ENCODE measurements at places on chromosomes 11 and 22. TPM values are rescaled to one million over a fixed set of nuclear protein-coding genes. Genes with fewer than 3 reads are reported as not detected.
A peak's percentile ranks its signal among the peaks of the same experiment; 100 is the strongest.

The ARFGAP2 gene
- 164 TPM for total RNA-seq

The OR8I2 gene
- not detected for total RNA-seq

The ANO9 gene
- 0.90 TPM for total RNA-seq

DNA sequence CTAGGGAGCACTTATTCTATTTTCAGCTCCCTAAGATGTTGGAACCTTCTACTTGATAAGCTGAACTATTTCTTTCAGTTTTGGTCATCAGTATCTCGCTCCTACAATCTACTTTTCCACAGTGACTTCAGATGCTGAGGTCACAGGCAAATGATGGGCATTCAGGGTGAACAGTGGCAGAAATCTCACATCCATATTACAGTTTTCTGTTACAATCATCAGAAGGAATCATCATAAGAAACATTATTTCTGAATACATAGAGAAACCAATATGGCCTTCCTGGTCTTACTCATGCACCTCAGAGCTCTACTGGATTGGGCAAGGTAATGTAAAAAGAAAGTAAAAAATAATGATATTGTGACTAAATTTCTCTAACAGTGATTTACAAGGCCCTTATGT, 39.4 kb upstream of the DDI1 start:
- H3K36me3 ChIP-seq = no peaks in the 10 kb centered on the region
- DNase-seq = no peak
- no peak overlapping the region for H3K27ac ChIP-seq
- no peak overlapping the region for H3K4me3 ChIP-seq
- no peaks in the 10 kb centered on the region for H3K4me1 ChIP-seq

DNA sequence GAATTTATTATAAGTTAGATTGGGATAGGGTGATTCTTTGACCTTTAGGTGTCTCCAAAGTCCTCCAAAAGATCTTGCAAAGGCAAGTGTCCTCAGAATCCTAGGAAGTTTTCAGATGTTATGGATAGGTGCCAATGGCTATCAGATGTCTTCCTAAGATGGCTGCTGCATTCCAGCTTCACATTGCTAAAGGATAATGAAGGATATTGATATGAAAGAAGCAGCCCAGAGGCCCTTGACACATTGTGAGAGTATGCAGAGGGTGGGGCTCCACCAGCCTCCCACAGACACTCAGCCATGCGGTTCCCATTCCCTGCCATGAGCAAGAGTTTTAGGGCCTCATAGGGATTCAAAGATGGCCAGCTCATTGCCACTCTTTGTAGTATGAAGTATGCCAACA, 22.3 kb upstream of the GLYATL2 start:
- no peak overlapping the region for H3K4me3 ChIP-seq
- no peak for DNase-seq
- H3K27me3 ChIP-seq = no peaks in the 10 kb centered on the region
- H3K4me1 ChIP-seq = no peaks in the 10 kb centered on the region

GRCh38 chr11:41246399-41246745, 213.1 kb downstream of the LRRC4C start:
- no peaks in the 10 kb centered on the region for H3K27me3 ChIP-seq
- no peaks in the 10 kb centered on the region for H3K4me1 ChIP-seq
- no peak overlapping the region for H3K27ac ChIP-seq
- no peaks in the 10 kb centered on the region for H3K36me3 ChIP-seq
- H3K4me3 ChIP-seq = no peak overlapping the region

DNA sequence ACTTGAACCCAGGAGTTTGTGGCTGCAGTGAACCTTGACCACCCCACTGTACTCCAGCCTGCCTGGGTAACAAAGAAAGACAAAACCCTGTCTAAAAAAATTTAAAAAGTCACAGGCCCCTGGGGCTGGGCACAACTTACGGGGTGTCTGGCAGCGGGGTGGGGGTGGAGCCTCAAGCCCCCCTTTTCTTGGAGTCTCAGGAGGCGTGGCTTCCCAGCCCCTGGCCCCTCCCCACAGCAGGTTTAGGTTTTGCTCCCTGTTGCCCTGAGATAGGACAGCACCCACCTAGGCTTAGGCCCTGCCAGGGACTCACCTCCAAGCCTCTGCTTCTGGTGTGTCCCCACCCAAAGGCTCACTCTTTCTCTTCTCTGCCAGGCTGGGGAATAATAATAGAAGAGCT, 22.4 kb downstream of the MGAT3 start:
- H3K27ac ChIP-seq = no peak overlapping the region
- H3K4me1 ChIP-seq = peaks cover 7% of the 10 kb centered on the region
- no peak overlapping the region for H3K4me3 ChIP-seq
- DNase-seq = no peak

The OR8A1 gene
- total RNA-seq = not detected

- H3K4me1 ChIP-seq = no peaks in the 10 kb centered on the region
- H3K27ac ChIP-seq = no peak overlapping the region
- no peak for DNase-seq
- H3K4me3 ChIP-seq = no peak overlapping the region
Measured at GRCh38 chr11:100981196-100981824, 148.3 kb downstream of the PGR start.

The F2 gene
- total RNA-seq = not detected

DNA sequence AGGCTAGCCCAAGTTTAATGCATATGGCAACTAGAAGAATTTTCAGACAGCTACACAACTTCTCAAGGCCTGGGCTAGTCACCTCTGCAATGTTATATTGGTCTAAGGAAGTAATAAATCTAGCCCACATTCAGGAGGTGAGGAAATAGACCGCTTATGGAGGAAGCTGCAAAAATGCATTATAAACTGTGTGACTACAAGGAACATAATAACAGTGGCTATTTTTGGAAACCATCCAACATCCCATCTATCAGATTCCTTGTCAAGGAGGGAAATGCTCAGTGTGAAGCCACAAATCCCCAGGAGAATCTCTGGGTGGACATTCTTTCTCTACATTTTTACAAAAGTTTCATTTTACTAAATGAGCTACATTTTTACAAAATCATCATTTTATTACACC, 76.1 kb downstream of the BBOX1 start:
- no peaks in the 10 kb centered on the region for H3K36me3 ChIP-seq
- no peak overlapping the region for H3K4me3 ChIP-seq
- no peak for DNase-seq
- H3K4me1 ChIP-seq = no peaks in the 10 kb centered on the region
- no peaks in the 10 kb centered on the region for H3K27me3 ChIP-seq

GRCh38 chr11:72336163-72336562, 92.2 kb upstream of the PHOX2A start:
- H3K36me3 ChIP-seq = no peaks in the 10 kb centered on the region
- no peaks in the 10 kb centered on the region for H3K4me1 ChIP-seq
- H3K27me3 ChIP-seq = no peaks in the 10 kb centered on the region
- no peak overlapping the region for H3K27ac ChIP-seq

The C11orf52 gene
- 5.0 TPM for total RNA-seq

DNA sequence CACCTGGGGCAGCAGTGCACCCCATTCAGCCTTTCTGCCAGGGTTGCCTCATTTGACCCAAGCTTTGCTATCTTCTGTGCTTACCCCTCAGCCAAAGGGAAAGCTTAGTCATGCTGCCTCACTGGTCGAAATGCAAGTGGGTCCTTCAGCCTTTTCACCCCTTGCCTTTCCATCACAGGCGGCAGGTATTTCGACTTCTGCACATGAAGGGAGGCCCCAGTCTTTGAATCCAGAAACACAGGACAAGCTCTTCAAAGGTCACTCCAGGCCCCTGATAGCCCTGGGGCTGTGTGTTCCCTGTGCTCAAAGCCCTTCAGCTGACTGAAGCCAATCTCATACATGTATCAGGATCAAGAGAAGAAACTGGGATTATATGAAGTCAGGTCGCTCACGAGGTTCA, 129.7 kb downstream of the SNX19 start:
- no peak for DNase-seq
- H3K4me1 ChIP-seq = peaks cover 4% of the 10 kb centered on the region
- no peaks in the 10 kb centered on the region for H3K36me3 ChIP-seq

The RIMBP3B gene
- total RNA-seq = not detected

The SHISA8 gene
- not detected for total RNA-seq

The MMP1 gene
- total RNA-seq = not detected

- H3K27ac ChIP-seq = no peak overlapping the region
- H3K27me3 ChIP-seq = no peaks in the 10 kb centered on the region
- no peak overlapping the region for H3K4me3 ChIP-seq
- H3K4me1 ChIP-seq = no peaks in the 10 kb centered on the region
- no peaks in the 10 kb centered on the region for H3K36me3 ChIP-seq
- DNase-seq = no peak
Measured at GRCh38 chr11:35288817-35289541, 130.4 kb downstream of the SLC1A2 start.

The KRTAP5-2 gene
- total RNA-seq = not detected

The PHLDB1 gene
- total RNA-seq = 365 TPM

GRCh38 chr22:19728271-19728670, 4.9 kb downstream of the GP1BB start:
- H3K27me3 ChIP-seq = no peaks in the 10 kb centered on the region
- H3K27ac ChIP-seq = no peak overlapping the region
- H3K4me3 ChIP-seq = no peak overlapping the region

GRCh38 chr11:47261291-47261800, 3.5 kb downstream of the NR1H3 start:
- H3K27me3 ChIP-seq = no peaks in the 10 kb centered on the region
- H3K36me3 ChIP-seq = peaks cover 57% of the 10 kb centered on the region
- no peak for DNase-seq
- no peaks in the 10 kb centered on the region for H3K4me1 ChIP-seq
- no peak overlapping the region for H3K27ac ChIP-seq
- H3K4me3 ChIP-seq = no peak overlapping the region

The CARD10 gene
- 17.7 TPM for total RNA-seq

The ABCC8 gene
- total RNA-seq = 1.3 TPM

GRCh38 chr22:36758792-36759271, 17.1 kb downstream of the IFT27 start:
- DNase-seq = no peak
- no peak overlapping the region for H3K4me3 ChIP-seq
- no peaks in the 10 kb centered on the region for H3K36me3 ChIP-seq
- H3K4me1 ChIP-seq = no peaks in the 10 kb centered on the region

The CYTH4 gene
- total RNA-seq = 23.1 TPM

The C11orf21 gene
- total RNA-seq = 0.44 TPM

DNA sequence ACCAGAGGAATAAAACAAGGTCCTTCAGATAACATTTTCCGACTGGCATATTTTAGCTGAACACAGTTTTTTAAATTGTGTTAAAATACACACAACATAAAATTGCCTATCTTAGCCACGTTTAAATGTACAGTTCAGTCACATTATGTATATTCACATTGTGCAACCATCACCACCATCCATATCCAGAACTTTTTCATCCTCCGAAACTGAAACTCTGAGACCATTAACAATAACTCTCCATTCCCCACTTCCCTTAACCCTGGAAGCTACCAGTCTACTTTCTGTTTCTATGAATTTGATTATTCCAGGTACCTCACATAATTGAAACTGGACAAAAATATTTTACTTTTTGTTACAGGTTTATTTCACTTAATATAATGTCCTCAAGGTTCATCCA, 213.3 kb downstream of the ETS1 start:
- no peak overlapping the region for H3K4me3 ChIP-seq
- H3K27me3 ChIP-seq = no peaks in the 10 kb centered on the region
- no peak overlapping the region for H3K27ac ChIP-seq
- no peaks in the 10 kb centered on the region for H3K36me3 ChIP-seq
- DNase-seq = no peak

- peak overlapping the region; percentile 78 for H3K27ac ChIP-seq
- no peaks in the 10 kb centered on the region for H3K27me3 ChIP-seq
- H3K4me3 ChIP-seq = no peak overlapping the region
- no peaks in the 10 kb centered on the region for H3K36me3 ChIP-seq
Measured at GRCh38 chr11:8720352-8720751, 37.8 kb downstream of the RPL27A start.

- H3K4me3 ChIP-seq = no peak overlapping the region
- H3K4me1 ChIP-seq = peaks cover 30% of the 10 kb centered on the region
- no peak overlapping the region for H3K27ac ChIP-seq
- no peak for DNase-seq
- H3K27me3 ChIP-seq = peaks cover 25% of the 10 kb centered on the region
Measured at GRCh38 chr11:131906963-131907362, 536.5 kb downstream of the NTM start.

DNA sequence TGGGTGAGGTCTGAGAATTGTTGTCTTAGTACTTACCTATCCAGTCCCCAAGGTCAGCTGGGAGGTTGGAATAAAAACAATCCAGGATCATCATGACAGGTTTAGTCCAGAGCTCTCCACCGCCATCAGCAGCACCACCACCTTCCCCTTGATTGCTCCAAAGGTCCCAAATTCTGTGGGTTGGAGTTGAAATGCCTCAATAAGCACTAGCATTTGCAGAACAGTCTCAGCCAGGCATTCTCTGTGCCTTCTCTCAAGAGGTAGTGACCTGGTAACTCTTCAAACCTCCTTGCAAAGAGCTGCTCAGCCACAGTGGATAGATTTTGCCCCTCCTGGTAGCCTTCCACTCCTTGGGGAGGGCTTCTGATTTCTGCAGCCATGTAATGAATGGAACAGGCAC, 69.6 kb downstream of the PRDM11 start:
- DNase-seq = no peak
- H3K36me3 ChIP-seq = no peaks in the 10 kb centered on the region
- no peak overlapping the region for H3K27ac ChIP-seq
- no peak overlapping the region for H3K4me3 ChIP-seq
- H3K4me1 ChIP-seq = peaks cover under 1% of the 10 kb centered on the region
- no peaks in the 10 kb centered on the region for H3K27me3 ChIP-seq

DNA sequence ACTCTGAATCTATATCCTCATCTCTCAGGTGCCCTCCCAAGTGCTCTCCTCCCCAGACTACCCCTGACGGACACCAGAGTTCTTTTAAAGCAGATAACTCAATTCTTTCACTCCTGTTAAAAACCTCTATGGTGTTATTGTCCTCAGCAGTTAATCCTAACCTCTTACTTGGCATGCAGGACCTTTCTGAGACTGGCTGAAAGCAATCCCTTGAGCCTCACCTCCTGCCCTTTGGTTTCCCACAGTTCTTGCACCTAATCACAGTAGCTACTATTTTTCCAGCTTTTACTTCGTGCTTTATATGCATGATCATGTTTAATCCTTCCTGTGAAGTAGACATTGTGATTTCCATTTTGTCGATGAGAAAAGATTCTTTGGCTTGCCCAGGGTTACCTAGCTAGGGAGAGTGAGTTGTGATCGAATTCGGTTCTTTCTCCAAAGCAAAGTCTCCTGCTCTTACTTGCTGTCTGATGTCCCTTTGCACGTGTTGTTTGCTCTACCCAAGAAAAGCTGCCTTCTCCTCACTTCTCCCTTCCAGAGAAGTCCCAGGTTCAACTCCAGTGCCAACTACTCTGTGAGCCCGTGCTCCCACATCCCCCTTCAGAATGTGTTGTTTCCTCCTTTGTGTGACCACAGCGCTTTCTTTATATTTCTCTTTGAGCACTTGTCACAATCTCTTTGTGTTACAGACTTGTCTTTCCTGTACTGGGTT, 2.1 kb downstream of the UBE2L3 start:
- no peak overlapping the region for H3K27ac ChIP-seq
- H3K27me3 ChIP-seq = no peaks in the 10 kb centered on the region
- peaks cover 4% of the 10 kb centered on the region for H3K4me1 ChIP-seq
- peak overlapping the region; percentile 76 for H3K4me3 ChIP-seq

- no peaks in the 10 kb centered on the region for H3K4me1 ChIP-seq
- no peak overlapping the region for H3K4me3 ChIP-seq
- H3K27me3 ChIP-seq = no peaks in the 10 kb centered on the region
- no peaks in the 10 kb centered on the region for H3K36me3 ChIP-seq
- no peak for DNase-seq
Measured at GRCh38 chr11:79400717-79401330, 40.0 kb downstream of the TENM4 start.

- DNase-seq = no peak
- H3K36me3 ChIP-seq = no peaks in the 10 kb centered on the region
- H3K4me1 ChIP-seq = no peaks in the 10 kb centered on the region
- H3K4me3 ChIP-seq = no peak overlapping the region
- H3K27ac ChIP-seq = no peak overlapping the region
Measured at GRCh38 chr11:1194231-1194976, 28.5 kb upstream of the MUC5B start.

The OR4D11 gene
- total RNA-seq = not detected

The OR10D3 gene
- not detected for total RNA-seq

Measured in tibial nerve (tissue), 4 donors.